ENCODE measurements at places on chromosomes 5 and 9.

GRCh38 chr9:133727876-133728441, 10.2 kb downstream of the SARDH start:
- no peak for DNase-seq

DNA sequence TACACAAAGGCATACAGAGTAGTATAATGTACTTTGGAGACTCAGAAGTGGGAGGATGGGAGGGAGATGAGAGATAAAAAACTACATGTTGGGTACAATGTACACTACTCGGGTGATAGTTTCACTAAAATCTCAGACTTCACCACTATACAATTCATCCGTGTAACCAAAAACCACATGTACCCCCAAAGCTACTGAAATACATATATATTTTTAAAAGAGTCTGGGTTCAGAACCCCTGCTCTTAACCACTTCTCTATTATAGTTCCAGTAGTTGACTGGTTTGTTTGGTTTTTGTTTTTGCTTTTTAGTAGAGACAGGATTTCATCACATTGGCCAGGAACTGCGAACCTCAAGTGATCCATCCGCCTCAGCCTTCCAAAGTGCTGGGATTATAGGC, 22.6 kb downstream of the SGTB start:
- DNase-seq = no peak

DNA sequence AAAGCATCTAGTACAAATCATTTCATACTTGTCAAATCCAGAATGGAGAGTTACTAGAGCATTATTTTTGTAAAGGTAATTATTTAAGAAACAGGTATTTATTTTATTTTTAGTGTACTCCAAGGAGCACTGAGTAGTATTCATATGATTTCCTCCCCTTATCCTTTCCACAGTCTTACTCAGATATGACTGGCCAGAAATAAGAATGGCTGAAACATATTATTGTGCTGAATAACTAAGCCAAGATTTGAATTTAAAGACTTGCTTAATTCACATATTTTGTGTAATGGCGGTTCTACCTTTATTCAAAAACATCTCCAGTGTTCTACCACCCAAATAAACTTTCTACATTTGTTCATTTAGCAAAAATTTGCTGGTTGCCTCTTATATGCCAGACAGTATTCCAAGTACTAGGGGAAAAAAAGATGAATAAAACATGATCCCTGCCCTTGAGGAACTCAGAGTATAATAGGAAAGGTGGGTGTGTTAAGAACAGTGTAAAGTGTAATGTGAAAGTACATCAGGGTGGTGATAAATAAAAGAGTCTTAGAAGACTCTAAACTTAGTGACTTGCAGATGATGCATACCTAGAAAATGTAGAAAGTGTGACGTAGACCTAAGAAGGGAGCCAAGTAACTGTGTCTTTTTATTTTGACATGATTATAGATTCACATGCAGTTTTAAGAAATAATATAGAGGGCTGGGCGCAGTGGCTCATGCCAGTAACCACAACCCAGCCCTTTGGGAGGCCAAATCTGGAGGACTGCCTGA, 110.4 kb upstream of the GRHPR start:
- DNase-seq = no peak

- DNase-seq = no peak
These were observed 40.5 kb downstream of the PTTG1 start for GRCh38 chr5:160462167-160462566.

DNA sequence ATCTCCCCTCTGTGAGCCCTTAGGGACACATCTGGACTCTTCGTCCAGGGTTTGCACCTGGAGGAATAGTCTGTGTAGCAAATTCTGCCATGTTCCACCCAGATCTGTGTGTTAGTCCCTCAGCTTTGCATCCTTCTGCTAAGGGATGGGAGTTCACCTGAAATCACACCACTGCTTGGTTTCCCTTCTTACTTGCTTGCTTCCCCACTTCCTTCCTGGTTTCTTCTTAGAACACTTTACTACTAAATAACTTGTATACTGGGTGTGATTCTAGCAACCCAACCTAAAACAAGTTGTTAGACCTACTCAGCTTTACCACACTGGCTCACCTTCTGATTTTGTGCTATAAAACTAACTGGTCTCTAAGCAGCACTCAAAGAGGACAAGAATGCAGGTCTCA, 202.6 kb upstream of the MAP3K1 start:
- DNase-seq = no peak

DNA sequence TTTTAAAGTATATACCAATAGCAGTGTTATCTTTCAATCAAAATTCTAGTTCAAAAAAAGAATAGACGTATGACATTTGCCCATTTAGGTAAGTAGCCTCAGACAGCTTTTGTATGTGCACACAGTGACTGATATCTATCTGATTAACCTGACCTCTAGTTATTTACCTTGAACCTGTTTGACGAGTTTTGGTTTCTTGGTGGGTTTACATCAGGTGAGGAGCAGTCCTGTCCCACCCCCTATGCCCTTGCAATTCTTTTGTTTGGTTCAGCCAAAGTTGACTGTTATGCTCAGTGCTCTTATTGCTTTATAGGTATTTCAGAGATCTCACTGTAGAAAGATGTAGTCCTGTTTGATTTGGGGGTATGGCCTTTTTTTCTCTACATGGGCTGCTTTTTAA, 147.2 kb downstream of the ISOC1 start:
- no peak for DNase-seq

GRCh38 chr9:126956917-126957686, 42.5 kb downstream of the RALGPS1 start:
- no peak for DNase-seq

DNA sequence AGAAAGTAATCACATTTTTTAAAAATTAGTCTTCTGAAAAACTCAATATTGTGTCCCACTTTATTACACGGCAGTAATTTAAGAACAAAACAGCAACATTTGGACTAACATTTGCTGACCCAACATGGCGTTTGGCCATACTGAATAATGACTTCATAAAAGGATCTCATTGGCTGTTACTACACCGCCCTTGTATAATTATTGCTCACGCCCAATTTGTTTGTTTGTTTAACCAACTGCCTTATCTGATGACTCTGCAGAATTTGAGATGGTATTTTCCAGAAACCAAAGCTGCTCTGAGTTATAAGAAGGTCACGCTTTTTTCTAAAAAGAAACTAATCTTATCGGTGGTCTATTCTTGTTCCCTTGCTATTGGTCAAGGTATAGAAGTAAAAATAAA, 200.2 kb upstream of the TARS1 start:
- DNase-seq = no peak

GRCh38 chr9:137114613-137115393, at the start of gene DPP7:
Gene DPP7 (minus strand): TSS chr9:137114733. CDS start chr9:137114713, 20 bp downstream.
- DNase-seq = peak; percentile 72

GRCh38 chr5:4244306-4244705, 648.7 kb downstream of the IRX1 start:
- no peak for DNase-seq

DNA sequence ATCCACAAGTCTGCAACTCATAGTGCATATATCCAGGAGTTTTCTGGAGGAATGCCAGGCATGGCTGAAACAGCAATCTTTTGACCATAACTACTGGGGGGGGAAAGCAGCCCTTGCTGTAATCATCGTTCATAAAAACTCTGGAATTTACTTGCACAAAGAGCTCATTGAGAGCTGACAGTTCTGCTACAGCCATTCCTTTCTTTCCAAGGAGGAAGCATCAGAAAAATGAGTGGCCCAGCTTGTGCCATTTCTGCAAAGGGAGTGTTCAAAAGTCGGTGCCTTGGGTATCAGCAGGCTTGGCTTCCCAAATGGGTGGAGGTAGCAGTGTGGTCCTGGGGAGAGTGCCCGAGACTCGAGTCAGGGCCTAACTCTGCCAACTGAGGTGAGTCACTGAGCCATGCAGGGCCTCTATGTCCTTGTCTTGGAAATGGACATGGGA, 101.5 kb downstream of the GCNT1 start:
- DNase-seq = no peak

DNA sequence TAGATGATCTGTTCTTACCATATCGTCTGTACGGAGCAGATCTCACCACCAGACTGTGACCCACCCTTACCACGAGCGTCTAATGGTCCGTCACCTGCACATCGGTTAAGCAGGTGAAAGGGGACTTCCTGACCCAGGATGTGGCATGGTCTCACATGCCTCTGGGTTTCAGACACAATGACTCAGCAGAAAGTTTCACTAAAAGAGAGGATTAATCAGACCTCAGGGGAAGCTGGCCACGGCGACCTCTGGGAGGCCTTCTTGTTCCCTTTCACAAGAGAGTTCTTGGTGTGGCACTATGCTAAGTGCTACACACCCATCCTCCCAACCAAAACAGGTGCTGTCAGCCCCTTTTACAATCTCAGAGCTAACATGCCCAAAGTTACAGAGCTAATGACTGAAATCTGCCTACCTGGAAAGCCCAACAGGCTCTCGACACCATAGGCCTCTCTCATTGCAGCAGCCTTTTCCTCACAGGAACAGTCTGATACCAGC, 41.6 kb downstream of the ADAMTS12 start:
- no peak for DNase-seq

DNA sequence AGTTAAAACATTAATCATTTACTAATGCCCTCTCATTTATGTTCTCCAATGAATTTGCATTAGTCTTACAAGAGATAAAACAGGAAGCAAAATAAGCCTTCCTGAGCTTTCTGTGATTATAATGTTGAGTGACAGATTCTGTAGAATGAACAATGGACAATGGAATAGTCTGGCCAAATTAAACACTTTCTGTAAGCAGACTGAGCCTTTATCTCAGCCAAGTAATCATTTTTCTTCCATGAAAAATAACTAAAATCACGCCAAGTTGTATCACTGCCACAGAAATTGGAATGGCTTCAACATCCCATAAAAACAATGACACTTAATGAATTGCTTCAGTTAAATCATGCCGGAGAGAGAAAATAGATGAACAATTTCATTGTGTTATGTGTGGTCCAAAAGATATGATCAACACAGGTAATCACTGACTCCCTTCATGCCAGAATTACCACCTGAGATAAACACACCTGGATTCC, 63.0 kb downstream of the TSSK1B start:
- no peak for DNase-seq

DNA sequence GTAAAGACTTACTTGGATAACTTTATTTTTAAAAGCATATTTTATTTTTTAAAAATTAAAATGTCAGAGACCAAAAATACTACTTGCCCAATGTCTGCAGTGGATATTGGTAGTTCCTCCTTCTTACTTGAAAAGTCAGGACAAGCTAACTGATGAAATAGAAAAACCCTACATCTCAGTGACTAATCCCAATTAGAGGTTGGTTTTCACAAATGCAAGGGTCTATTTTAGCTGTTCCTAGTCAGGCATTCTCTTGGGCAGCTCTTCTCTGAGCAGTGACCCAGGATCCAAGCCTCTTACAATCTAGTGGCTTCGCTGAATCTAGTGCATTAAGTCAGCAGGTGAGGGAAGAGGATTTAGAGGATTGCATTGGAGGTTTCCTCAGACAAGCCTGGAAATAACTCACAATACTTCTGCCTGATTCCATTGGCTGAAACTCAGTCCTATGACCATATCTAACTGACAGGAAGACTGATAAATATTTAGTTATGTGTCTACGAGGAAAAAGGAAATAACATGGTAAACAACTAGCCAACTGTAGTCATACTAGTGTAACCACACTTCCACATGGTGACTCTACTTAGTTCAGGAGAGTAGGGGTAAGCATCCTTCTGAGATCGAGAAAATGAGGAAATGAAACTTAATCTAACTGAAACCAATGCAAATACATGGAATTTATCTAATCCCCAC, 34.2 kb upstream of the MIER3 start:
- DNase-seq = no peak

GRCh38 chr9:107584186-107584585, 94.6 kb upstream of the KLF4 start:
- DNase-seq = no peak

DNA sequence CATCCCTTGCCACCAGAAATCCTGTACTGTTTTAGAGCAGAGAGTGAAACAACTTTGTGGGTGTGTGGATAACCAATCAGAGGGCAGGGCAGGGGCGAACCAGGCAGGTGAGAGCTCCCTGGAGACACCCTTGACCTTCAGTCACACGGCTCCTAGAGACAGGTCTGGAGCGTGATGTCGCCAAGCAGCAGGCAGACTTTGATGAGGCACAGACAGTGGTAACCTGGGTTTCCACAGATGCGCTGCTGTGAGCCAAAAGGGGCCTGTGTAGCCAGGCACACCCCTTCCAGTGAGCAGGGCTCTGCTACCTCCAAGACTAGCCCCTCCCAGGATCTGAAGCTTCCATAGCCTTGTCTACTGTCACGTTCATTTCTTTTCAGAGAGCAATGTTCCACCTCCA, 317.8 kb upstream of the ADCY2 start:
- DNase-seq = no peak

DNA sequence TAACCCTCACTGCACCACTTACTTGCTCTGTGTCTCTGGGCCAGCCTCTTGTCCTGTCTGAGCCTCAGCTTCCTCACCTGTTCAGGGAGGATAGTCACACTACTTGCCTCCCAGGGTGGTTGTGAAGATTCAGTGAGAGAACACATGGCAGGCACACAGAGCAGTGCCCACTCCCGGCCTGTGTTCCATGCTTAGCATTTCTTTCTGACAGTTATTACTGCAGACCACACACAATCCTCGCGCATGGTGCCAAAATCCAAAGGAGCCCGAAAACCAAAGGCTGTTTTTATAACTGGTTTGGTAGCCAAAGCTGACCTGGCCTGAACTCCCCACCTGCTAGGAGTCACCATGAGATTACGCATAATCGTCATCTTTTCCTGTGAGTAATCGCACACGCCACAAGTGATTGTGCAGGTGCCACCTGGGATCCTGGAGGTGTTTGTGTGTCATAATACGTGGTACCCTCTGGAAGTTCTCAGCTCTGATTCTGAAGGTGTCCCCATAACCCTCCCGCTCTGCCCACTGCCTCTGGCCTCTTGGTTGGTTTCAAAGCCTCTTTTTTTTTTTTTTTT, 84.6 kb upstream of the FBXW11 start:
- no peak for DNase-seq

DNA sequence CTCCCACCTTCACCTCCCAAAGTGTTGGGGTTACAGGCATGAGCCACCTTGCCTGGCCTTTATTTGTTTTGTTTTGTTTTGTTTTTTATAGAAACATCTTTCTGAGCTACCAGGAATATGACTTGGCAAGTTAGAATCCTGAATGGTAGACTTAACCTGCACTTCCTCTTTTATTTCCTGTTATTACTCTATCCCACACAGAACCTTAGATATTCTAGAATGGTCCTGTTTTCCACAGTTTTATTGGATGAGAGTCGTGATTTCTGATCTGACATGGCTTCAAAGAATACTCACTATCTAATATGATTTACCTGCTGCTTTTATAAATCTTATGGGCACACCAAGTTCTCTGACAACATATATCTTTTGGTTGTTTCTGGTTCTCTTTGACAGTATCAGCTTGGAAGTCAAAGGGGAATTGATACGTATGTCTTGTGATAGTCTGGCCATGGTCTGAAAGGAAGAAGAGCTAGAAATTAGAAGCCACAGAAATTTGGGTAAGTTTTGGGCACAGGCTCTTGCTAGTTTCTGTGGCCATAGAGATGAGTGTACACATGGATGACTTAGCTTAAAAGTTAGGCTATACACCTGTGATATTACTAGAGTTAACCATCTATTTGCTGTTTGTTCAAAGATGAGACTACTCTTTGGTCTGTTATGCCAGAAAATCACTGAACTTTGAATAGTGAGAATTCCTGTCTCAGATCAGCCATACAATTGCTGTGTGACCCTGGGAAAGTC, 4.7 kb upstream of the PANK3 start:
- DNase-seq = no peak

- DNase-seq = no peak
These were observed 125.2 kb downstream of the WDR41 start for GRCh38 chr5:77366717-77367500.
